Stimulated activated CD8-positive, alpha-beta memory T cell treated with anti-CD3 and anti-CD28 coated beads, Interleukin-15, amount 100 ng/mL, for 24 hours (primary cell): ENCODE measurements at places on chromosomes 1 and 21.
A peak's percentile ranks its signal among the peaks of the same experiment; 100 is the strongest.

- no peak for DNase-seq
Measured at GRCh38 chr1:239805042-239805441, 286.6 kb upstream of the FMN2 start.

DNA sequence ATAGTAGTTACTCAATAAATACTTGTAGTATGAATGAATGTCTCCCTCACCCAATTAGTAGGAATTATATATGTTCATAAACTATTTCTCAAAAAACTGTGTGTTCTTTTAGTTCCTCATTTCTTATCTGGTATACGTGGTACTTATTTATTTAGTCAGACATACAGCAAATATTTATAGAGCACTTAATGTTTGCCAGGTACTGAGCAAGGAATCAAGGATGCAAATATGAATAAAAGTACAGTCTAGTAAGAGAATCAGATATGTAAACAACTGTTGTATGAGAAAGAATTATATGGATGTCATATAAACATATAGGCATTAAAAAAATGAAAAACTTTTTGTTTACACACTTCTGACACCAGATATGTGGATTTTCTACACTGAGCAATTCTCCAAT lies 58.5 kb downstream of the ATF6 start:
- no peak for DNase-seq

- DNase-seq = no peak
Measured at GRCh38 chr1:39139723-39140360, 64.7 kb upstream of the MACF1 start.

- no peak for DNase-seq
Measured at GRCh38 chr1:169510060-169510459, 24.3 kb upstream of the SLC19A2 start.

- DNase-seq = no peak
Measured at GRCh38 chr1:94463056-94463764, 45.0 kb downstream of the ABCD3 start.

DNA sequence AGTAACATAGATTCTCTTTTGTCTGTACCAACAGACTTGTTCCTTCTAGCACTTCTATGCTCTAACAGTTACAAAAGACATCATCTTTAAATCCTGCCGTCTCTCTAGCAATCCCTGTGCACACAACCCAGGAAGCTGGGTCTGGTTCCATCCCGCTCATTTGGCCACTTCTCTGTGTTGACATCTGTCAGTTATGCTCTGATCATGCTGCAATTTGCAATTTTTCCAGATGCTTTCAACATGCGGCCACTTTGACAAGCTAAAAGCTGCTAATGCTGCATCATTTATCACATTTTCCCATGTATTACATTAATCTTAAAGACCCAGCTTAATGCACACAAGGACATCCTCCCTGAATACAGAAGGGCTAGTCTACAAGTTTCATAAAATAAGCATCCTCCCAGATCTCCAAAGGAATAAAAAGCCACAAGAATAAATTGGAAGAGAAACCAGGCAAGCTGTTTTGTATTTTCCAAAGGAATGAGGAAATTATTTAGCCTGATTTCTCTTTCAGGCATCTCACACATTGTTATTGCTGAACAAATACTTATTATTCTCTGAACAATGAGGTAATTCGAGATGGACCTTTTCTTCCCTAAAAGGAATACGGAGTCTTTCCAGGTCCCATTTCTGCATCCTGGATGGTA lies 19.0 kb upstream of the LRRC52 start:
- DNase-seq = no peak

- DNase-seq = no peak
Measured at GRCh38 chr21:30102871-30103270, 63.7 kb downstream of the CLDN17 start.

- no peak for DNase-seq
Measured at GRCh38 chr21:24628046-24628445, 979.2 kb downstream of the MRPL39 start.

GRCh38 chr1:241253471-241253870 lies 103.5 kb downstream of the RGS7 start:
- DNase-seq = no peak

GRCh38 chr1:28328228-28328648 lies 602 bp upstream of the MED18 start:
- no peak for DNase-seq

DNA sequence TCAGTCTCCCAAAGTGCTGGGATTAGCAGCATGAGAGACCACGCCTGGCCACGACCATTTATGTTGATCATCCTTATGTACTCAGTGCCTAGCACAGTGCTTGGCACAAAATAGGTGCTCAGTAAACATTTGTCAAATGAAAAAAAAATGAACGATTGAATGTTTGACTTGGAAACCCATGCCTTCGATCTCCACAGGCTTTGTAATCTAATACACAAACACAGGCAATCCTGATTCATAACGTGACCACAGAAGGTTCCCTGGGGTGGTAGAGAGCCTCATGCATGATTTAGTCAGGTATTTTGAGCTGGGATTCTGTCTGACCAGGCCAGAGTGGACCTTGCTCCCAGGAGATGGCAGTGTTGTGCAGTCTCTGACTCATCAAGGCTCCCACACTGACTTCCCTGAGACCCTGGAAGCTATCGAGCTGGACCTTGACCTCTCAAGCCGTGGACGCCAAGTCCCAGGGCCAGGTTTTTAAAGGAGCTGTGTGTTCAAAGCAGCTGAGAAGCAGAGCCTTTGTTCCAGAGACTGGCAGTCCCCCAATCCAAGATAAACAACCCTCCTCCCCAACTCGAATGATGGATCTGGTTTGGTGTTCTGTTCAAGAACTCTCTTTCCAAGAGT lies 81.1 kb downstream of the PGM1 start:
- no peak for DNase-seq

DNA sequence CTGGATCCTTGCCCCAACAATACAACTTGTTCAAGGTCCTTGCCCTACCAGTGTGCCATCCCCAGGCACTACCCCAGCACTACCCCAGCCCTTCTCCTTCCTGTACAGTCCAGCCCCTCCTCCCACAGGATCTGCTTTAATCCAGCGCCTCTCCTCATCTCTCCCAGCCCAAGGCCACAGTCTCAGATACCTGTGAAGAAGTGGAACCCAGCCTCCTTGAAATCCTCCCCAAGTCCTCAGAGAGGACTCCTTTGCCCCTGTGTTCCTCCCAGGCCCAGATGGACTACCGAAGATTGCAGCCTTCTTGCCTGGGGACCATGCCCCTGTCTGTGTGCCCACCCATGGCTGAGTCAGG lies 6.5 kb upstream of the CDC20 start:
- DNase-seq = no peak

DNA sequence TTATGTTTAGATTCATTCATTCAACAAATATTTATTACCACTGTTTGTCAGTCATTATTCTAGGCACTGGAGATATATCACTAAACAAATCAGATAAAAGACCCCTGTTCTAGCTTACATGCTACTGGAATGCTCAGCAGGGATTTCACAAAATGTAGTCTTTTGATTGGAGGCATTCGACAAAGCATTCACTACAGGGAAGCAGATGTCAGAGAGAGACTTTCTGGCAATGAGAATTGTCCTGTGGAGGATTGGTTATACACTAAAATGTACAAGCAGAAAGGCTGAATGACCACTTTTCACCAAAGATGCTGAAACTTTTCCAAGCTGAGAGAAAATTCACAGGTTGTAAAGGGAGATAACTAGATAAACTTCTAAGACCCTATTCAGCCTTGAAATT lies 57.7 kb downstream of the SCMH1 start:
- no peak for DNase-seq

DNA sequence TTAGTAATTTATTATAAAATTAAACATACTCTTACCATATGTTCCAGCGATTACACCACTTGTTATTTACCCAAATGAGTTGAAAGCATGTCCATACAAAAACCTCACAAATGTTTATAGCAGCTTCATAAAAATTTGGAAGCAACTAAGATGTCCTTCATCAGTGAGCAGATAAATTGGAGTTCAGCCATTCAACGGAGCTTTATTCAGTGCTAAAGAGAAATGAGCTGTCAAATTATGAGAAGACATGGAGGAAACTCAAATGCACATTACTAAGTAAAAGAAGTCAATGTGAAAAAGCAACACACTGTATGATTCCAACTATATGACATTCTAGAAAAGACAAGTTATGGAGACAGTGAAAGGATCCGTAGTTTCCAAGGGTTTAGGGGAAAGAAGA lies 606.7 kb upstream of the TMPRSS15 start:
- no peak for DNase-seq

DNA sequence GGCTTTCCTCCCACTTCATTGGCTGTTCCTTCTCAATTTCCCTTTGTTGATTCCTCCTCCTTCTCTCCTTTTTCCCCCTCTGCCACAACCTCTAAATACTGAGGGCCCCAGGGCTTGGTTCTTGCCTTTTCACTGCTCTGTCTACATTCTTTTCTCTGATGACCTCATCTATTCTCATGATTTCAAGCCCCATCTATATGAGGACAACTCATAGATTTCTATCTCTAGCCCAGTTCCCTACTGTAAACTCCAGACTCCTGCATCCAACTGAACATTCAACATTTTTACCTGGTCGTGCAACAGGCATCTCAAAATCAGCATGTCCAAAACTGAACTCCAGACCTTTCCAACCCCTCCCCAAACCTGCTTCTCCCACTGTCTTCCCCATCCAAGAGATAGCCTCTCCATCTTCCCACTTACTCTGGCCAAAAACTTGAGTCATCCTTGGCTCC lies 11.5 kb upstream of the SLC9A1 start:
- no peak for DNase-seq

GRCh38 chr1:217846733-217847132 lies 215.6 kb downstream of the SPATA17 start:
- DNase-seq = no peak

DNA sequence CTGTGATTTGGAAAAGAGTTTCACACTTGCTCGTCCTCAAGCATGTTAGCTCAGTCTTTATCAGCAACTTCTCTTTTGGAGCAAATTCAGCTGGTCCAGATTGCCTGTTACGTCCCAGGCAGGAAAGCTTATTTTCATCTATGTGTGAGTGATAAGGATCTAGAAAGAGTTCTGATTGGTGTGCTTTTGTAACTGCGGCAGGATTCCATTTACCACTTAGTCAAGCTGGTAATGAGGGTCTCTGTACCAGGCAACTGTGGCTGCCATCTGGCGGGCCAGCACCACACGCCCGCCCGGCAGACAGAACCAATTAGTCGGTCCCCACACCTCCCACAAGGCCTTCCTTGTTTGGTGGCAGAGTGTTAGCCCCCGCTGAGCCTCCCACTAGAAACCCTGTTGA lies 21.0 kb downstream of the C1orf87 start:
- DNase-seq = no peak

DNA sequence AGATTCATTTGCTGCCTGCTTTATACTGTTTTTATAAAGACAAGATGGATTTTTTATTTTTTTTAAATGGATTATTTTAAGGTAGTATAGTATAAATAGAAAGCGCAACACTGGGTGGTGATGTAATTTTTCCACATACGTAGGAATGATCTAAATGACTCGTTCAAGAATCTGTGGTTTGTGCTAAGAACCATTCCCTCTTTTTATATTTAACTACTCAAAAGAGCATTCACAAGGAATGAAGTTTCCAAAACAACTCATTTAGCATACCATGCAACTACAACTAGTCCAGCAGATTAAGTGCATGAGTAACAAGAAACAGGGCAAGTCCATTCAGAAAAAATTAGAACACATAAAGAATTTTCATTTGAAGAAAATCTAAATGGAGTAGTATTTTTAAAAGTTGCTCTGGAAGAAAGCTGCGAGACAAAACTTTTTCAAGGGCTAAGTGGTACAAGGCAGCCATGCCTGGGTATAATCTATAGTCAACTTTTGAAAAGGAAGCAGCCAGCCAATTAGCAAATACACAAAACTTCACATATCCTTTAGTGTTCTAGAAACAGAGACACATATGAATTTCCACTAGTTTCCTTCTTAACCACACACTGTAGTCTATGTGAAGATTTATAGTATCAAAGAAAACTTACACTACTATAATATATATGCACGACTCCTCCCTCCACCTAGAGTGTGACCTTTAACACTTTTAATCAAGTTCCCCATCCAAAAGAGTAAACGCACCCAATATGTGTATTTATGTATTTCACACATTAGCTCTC lies 23.4 kb downstream of the GTF2B start:
- no peak for DNase-seq

GRCh38 chr1:167121375-167122120 lies 27.7 kb downstream of the STYXL2 start:
- peak; percentile 2 for DNase-seq

DNA sequence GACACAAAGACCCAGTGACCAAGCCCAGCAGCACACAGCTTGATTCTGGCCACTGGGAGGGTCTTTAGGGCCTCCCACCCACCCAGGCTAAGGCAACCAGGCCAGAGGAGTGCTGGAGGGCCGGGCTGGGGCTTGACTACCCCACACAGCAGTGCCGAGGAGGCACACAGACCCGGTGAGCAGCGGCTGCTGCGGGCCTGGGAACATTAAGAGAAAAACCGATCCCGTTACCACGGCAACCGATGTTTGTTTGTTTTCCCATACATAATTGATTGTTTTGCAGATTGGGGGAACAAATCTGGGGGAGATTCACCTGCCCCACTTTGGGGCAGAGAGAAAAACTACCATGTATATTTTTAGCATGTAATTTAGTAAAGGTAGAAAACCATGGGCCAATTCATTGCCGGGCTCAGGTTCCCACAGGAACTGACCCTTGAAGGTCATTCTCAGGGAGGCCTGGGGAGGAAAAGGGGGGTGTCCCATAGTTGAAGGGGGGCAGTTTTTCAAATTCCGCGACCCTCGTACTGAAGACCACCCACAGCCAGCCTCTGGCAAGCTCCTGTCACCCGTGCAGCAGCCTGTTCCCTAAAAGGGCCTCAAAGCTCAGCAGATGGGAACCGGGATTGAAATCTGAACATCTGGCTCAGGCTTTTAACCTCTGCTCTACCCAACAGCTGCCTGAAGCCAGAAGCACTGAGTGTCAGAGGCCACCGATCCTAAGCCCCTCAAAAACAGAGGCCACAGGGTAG lies 35.3 kb downstream of the CHD5 start:
- no peak for DNase-seq

- no peak for DNase-seq
Measured at GRCh38 chr1:82578086-82578726, 777.5 kb downstream of the ADGRL2 start.

GRCh38 chr1:155940482-155940992 lies 901 bp upstream of the RXFP4 start:
- no peak for DNase-seq

GRCh38 chr1:212470059-212470458 lies 37.3 kb downstream of the NENF start:
- no peak for DNase-seq

DNA sequence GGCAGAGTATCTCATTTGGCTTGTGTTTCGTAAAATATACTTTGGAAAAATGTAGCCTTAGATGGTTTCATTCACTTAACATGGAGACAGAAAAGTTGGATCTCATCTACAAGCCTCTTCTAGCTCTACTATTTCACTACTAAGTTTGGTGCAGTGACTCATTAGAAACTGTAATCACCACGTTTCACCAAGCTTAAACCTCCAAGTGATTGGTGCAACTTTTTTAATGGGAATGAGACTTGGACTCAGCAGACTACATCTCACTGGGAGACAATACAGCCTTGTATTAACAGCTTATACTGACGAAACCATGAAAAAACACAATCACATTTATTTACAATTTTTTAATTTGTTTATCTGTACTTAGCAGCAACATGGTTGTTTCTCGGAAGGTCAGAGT lies 29.9 kb upstream of the NRIP1 start:
- DNase-seq = no peak
